ENCODE measurements at places on chromosomes 6 and 20. TPM values are rescaled to one million over a fixed set of nuclear protein-coding genes. Genes with fewer than 3 reads are reported as not detected.

GRCh38 chr6:106186714-106187113 lies 100.6 kb downstream of the PRDM1 start:
- no peak overlapping the region for H3K27ac ChIP-seq
- no peak overlapping the region for H3K4me3 ChIP-seq
- no peaks in the 10 kb centered on the region for H3K36me3 ChIP-seq
- no peak for DNase-seq
- no peaks in the 10 kb centered on the region for H3K4me1 ChIP-seq

GRCh38 chr20:20076297-20077065 lies 24.1 kb downstream of the CFAP61 start:
- no peak overlapping the region for H3K27ac ChIP-seq
- no peaks in the 10 kb centered on the region for H3K27me3 ChIP-seq

DNA sequence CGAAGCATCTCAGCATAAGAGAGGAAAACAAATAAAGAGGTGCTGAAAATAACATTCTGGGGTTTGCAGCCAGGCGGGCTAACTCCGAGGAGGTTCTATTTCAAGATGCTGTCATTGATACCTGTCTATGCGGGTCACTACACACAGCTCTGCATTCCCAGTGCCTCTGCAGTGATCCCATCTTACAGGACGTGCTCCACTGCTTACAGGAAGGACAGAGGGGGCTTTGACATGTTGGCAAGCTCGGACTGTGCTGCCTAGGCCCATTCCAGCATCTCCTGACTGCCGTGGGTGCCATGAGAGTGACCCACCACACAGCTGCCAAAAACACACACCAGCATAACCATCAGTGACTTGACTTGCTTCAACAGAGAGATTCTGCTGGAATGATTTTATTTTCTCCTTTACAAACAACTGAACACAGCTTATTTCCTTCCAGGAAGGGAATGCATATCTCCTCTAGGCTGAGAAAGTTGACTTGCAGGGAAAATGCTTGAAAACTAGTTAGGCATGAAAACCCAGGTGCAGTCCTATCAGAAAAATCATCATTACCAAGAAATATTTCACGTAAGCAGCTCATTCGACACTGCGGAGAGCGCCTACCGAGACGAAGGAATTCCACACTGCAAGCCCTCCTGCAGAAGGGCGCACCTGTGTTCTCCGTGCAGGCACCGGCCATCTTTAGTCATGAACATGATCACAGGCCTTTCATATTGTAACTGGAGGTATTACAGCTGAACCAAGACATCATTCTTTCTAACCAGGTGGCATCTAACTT lies 62.5 kb downstream of the RAMACL start:
- no peak for DNase-seq
- no peaks in the 10 kb centered on the region for H3K4me1 ChIP-seq
- no peak overlapping the region for H3K27ac ChIP-seq
- H3K4me3 ChIP-seq, result no peak overlapping the region

GRCh38 chr6:27838945-27839625 lies 73.1 kb downstream of the OR2B2 start:
- H3K27me3 ChIP-seq, result no peaks in the 10 kb centered on the region
- H3K4me1 ChIP-seq, result no peaks in the 10 kb centered on the region
- peak overlapping the region; percentile 51 for H3K4me3 ChIP-seq
- peak; percentile 66 for DNase-seq
- H3K27ac ChIP-seq, result peak overlapping the region; percentile 96
- H3K36me3 ChIP-seq, result no peaks in the 10 kb centered on the region

DNA sequence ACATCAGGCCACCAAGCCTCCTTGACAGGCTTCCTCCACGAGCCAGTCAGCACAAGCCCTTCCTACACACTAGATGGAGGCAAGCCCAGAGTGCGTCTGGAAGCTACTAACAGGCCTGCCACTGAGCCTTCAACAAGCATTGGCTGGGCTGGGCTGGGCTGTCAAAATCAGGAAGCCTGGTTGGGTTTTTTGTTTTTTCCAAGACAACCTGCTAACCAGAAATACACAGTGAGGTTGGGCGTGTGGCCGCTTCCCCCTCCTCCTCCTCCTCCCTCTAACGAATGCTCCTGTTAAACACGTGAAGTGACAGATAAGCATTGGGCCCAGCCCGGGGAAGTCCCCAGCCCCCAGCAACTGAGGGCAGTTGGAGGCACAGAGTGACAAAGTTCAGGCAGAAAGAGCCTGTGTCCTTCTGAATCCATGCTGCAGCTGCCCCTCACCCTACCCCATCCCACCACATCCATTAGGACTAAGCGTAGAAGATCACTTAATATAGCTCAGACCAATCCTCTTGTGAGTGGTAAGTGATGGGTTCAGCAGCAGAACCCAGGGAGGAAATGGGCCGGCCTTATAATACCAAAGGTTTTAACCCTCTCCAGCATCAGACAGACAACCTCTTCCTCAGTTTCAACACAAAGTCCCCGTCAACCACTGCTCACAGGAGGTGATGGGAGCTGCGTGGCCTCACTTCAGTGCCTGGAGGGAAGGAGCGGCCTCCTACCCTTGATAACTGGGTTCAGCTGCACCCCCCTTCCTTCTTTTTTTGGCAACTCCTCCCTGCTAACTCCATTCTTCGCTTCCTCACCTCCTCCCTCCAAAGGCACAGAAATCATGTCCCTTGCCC lies 1.1 kb downstream of the NFATC2 start:
- no peaks in the 10 kb centered on the region for H3K27me3 ChIP-seq
- no peaks in the 10 kb centered on the region for H3K36me3 ChIP-seq
- H3K4me3 ChIP-seq, result peak overlapping the region; percentile 65

GRCh38 chr6:126075335-126076071 lies 89.2 kb downstream of the TRMT11 start:
- no peaks in the 10 kb centered on the region for H3K27me3 ChIP-seq
- no peaks in the 10 kb centered on the region for H3K4me1 ChIP-seq
- no peaks in the 10 kb centered on the region for H3K36me3 ChIP-seq
- H3K27ac ChIP-seq, result no peak overlapping the region
- no peak for DNase-seq

SLC17A2 gene
- total RNA-seq, result not detected

DNA sequence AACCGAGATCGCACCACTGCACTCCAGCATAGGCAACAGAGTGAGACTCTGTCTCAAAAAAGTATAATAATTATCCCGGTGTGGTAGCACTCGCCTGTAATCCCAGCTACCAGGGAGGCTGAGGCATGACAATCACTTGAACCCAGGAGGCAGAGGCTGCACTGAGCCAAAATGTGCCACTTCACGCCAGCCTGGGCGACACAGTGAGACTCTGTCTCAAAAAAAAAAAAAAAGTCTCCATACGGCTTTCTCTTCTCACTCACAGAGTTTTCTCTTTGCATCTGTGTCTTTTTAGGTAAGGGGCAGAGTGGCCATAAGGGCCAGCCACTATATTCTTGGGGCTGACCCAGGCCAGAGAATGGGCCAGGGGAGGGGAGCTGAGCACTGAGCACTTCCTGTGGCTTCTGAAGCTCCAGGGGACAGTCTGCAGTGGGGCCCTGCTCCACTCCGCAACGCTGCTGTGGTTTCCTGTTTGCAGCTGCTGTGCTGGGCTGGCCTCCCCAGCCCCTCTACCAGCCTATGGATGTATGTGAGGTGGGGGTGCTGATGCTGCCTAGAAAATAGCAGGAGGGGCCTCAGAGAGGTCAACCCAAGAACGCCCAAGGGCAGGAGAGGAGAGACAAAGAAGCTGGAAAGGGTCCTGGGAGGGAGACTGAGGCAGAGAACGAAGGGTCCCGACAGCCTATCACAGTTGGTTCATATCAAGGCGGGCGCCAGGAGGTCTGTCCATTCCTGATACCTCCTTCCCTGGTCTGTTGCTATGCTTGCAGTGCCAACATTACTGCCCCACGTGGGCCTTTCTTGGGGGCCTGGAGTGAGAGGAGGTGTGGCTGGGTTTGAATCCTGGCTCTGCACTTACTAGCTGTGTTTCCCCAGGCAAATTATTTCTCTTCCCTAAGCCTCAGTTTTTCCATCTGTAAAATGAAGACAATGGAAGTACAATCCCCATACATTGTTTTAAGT lies 16.0 kb downstream of the SLA2 start:
- H3K4me3 ChIP-seq, result no peak overlapping the region
- no peaks in the 10 kb centered on the region for H3K27me3 ChIP-seq
- no peak overlapping the region for H3K27ac ChIP-seq
- no peaks in the 10 kb centered on the region for H3K36me3 ChIP-seq

DNA sequence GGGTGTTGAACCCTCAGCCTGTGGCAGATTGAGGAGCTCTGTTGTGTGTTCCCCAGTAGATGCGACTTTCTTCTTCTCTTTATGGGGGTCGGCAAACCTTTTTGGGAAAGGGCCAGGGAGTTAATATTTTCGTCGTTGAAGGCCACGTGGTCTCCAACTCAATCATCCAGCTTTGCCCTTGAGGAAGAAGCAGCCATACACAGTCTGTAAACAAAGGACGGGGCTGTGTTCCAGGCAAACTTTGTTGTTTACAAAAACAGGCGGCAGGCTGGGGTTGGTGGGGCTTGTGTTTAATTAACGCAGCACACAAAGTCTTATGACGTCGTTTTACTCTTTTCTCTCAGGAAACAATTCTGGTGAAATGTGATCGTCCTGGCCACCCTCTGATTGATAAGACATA lies 20.2 kb downstream of the KIF25 start:
- no peaks in the 10 kb centered on the region for H3K4me1 ChIP-seq
- no peak overlapping the region for H3K4me3 ChIP-seq
- H3K27ac ChIP-seq, result no peak overlapping the region

ZNF217 gene
- 45.7 TPM for total RNA-seq

- H3K4me3 ChIP-seq, result no peak overlapping the region
- no peak overlapping the region for H3K27ac ChIP-seq
- DNase-seq, result peak; percentile 85
- H3K27me3 ChIP-seq, result no peaks in the 10 kb centered on the region
Measured at GRCh38 chr6:89999154-89999553, 104.9 kb downstream of the GJA10 start.

CRISP2 gene
- not detected for total RNA-seq

- no peak overlapping the region for H3K4me3 ChIP-seq
- no peaks in the 10 kb centered on the region for H3K36me3 ChIP-seq
- peak; percentile 24 for DNase-seq
- no peaks in the 10 kb centered on the region for H3K4me1 ChIP-seq
- H3K27ac ChIP-seq, result no peak overlapping the region
Measured at GRCh38 chr6:37916149-37916548, 96.6 kb downstream of the ZFAND3 start.

SGK2 gene
- total RNA-seq, result 80.2 TPM

DNA sequence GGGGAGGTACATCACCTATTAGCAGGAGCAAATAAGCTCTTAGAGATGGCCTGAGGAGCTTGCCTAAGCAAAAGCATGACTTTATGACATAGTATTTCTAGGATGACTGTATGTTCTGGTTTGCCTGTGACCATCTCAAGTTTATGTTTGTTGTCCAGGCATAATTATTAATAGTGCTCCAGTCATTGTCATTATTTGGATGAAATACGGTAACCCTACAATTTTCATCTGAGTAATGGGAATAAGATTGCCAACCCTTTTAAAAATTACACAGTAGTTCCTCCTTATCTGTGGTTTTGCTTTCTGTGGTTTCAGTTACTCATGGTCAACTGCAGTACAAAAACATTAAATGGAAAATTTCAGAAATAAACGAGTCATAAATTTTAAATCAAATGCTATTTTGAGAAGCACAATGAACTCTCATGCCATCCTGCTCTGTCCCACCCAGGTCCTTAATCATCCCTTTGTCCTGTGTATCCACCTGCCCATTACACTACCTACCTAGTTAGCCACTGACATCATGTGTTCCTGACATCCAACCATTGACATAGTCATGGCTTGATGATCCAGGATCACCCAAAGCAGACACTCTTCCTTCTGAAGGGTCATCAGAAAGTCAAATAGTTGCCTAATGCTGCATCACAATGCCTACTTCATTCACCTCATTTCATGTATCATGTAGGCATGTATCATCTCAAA lies 27.0 kb upstream of the TFB1M start:
- no peak overlapping the region for H3K4me3 ChIP-seq
- H3K27me3 ChIP-seq, result no peaks in the 10 kb centered on the region
- H3K36me3 ChIP-seq, result no peaks in the 10 kb centered on the region
- no peak overlapping the region for H3K27ac ChIP-seq

DNA sequence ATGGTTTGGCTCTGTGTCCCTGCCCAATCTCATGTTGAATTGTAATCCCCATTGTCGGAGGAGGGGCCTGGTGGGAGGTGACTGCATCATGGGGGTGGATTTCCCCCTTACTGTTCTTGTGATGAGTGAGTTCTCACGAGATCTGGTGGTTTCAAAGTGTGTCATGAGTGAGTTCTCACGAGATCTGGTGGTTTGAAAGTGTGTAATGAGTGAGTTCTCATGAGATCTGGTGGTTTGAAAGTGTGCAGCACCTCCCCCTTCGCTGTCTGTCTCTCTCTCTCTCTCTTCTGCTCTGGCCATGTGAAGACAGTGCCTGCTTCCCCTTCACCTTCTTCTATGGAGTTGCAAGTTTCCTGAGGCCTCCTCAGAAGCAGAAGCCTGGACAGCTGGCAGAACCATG lies 87.6 kb downstream of the MYLK4 start:
- no peak overlapping the region for H3K4me3 ChIP-seq
- no peak overlapping the region for H3K27ac ChIP-seq
- H3K4me1 ChIP-seq, result no peaks in the 10 kb centered on the region
- no peaks in the 10 kb centered on the region for H3K27me3 ChIP-seq

DNA sequence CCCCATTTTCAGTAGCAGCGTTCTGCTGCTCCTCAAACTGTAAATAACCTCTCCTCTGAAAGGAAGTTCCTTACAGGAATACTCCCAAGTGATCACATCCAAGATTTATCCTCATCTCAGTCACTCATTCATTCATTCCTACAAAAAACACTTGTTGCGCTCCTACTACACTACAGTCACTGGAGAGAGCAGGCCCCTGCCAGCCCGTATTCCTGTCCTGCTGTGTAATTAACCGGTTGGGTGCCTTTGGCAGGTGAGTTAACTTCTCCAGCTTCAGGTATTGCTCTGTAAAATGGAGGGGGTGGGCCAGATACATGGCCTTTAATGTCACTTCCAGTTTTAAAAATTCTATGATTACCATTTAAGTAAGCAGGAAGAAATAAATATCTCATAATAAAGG lies 15.0 kb upstream of the ZBTB24 start:
- DNase-seq, result no peak
- no peaks in the 10 kb centered on the region for H3K27me3 ChIP-seq
- H3K4me1 ChIP-seq, result no peaks in the 10 kb centered on the region
- no peak overlapping the region for H3K4me3 ChIP-seq

DNA sequence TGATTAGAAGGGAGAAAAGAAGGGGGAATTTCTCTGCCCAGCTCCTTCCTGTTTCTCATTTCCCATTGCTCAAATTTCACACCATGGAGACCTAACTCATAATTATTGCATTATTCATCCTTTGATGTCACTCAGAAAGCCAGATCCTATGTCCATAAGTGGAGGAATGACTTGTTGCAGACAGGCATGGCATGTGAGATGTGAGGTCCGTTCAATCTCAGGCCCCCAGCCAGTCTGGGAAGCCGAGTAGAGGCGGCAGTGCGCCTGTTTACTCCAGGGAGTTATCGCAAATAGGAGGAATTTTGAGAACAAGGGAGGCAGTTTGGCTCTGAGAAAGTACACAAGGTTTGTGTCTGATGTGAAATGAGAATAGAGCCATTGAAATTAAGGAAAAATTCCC lies 26.9 kb upstream of the MOCS1 start:
- no peaks in the 10 kb centered on the region for H3K4me1 ChIP-seq
- H3K36me3 ChIP-seq, result no peaks in the 10 kb centered on the region
- DNase-seq, result no peak

ULBP1 gene
- total RNA-seq, result not detected

All from colonic mucosa (tissue), 4 donors.